Suprapubic skin (tissue), 4 donors: ENCODE measurements at places on chromosomes 11 and 22. TPM values are rescaled to one million over a fixed set of nuclear protein-coding genes. Genes with fewer than 3 reads are reported as not detected.

Gene MS4A12
- total RNA-seq, result not detected

Gene IRAG1
- 3.8 TPM for total RNA-seq

Gene HTR3A
- 0.68 TPM for total RNA-seq

Gene H19
- total RNA-seq, result 45.5 TPM

Gene PLEKHA7
- 35.5 TPM for total RNA-seq

Gene INS
- not detected for total RNA-seq

GRCh38 chr22:50302041-50302541 lies 5.4 kb downstream of the PLXNB2 start:
- peaks cover 95% of the 10 kb centered on the region for H3K4me1 ChIP-seq
- peak overlapping the region; percentile 19 for H3K4me3 ChIP-seq
- H3K27me3 ChIP-seq, result no peaks in the 10 kb centered on the region
- H3K36me3 ChIP-seq, result no peaks in the 10 kb centered on the region
- DNase-seq, result no peak

GRCh38 chr11:13465909-13466371 lies 2.9 kb upstream of the BTBD10 start:
- H3K4me1 ChIP-seq, result peaks cover 15% of the 10 kb centered on the region
- no peaks in the 10 kb centered on the region for H3K36me3 ChIP-seq
- no peak overlapping the region for H3K27ac ChIP-seq
- H3K27me3 ChIP-seq, result peaks cover 10% of the 10 kb centered on the region
- DNase-seq, result no peak

GRCh38 chr11:1881442-1882264 lies 10.0 kb downstream of the PRR33 start:
- no peaks in the 10 kb centered on the region for H3K27me3 ChIP-seq
- H3K4me1 ChIP-seq, result peaks cover 58% of the 10 kb centered on the region
- H3K27ac ChIP-seq, result peak overlapping the region; percentile 90
- H3K36me3 ChIP-seq, result peaks cover 35% of the 10 kb centered on the region
- no peak overlapping the region for H3K4me3 ChIP-seq
- peak; percentile 82 for DNase-seq

DNA sequence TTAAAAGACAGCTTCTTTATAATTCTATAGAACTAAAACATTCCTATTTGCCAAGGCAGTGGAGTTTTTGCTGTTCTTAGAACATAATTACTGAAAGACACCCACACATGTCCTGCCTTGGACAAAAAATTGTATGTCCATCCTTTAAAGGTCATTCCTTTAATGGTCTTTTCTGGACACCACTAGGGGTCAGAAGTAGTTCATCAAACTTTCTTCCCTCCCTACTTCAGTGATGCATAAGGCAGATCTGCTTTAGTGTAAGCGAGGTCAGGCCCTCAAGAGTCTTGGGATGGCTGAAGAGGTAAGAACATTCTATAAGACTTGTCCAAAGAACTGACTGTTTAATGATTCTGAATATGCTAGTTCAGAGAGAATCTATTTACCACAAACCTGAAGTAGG lies 4.3 kb upstream of the OR51V1 start:
- no peak overlapping the region for H3K27ac ChIP-seq
- no peaks in the 10 kb centered on the region for H3K36me3 ChIP-seq
- H3K4me1 ChIP-seq, result no peaks in the 10 kb centered on the region
- H3K27me3 ChIP-seq, result no peaks in the 10 kb centered on the region
- no peak overlapping the region for H3K4me3 ChIP-seq

GRCh38 chr11:11253497-11253896 lies 99.6 kb downstream of the CSNK2A3 start:
- no peak overlapping the region for H3K27ac ChIP-seq
- H3K27me3 ChIP-seq, result no peaks in the 10 kb centered on the region
- no peak overlapping the region for H3K4me3 ChIP-seq
- H3K36me3 ChIP-seq, result no peaks in the 10 kb centered on the region
- no peak for DNase-seq

GRCh38 chr11:57303990-57304579 lies 20.7 kb downstream of the TNKS1BP1 start:
- H3K27me3 ChIP-seq, result no peaks in the 10 kb centered on the region
- peak overlapping the region; percentile 55 for H3K27ac ChIP-seq
- DNase-seq, result peak; percentile 75
- peaks cover 61% of the 10 kb centered on the region for H3K4me1 ChIP-seq
- peak overlapping the region; percentile 4 for H3K4me3 ChIP-seq

DNA sequence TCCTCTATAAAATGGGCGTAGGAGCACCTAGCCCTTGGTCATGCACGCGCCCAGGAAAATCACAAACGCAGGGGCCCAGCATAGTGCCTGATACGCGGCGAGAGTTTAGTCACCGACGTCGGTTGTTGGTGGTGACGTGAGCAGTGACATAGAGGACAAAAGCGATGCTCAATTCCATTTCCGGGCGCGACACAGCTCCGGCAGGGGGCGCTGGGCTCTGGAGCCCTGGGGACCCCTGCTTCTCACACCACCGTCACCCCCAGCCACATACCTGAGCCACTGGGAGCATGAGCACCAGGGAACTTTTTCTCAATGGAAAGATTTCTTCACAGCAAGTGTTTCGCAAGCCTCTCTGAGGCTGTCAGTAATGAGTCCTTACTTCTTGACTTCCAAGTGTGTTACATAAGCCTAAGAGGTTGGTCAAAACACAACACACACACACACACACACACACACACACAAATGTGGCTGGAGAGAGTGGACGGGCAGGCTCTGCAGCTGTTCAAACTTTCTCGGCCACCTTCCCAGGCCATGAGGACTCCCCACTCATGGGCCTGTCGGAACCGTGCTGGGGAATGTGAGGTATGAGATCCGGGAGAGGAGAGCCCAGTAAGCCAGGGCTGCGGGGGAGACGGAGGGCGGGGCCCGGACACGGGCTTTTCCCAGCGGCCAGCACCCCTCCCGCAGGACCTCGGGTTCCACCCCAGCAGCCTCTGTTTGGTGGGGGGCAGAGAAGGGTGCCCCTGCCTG lies 36.9 kb upstream of the LINC01488 start:
- H3K27ac ChIP-seq, result peak overlapping the region; percentile 83
- no peaks in the 10 kb centered on the region for H3K27me3 ChIP-seq
- H3K4me1 ChIP-seq, result peaks cover 42% of the 10 kb centered on the region
- no peaks in the 10 kb centered on the region for H3K36me3 ChIP-seq
- DNase-seq, result no peak

DNA sequence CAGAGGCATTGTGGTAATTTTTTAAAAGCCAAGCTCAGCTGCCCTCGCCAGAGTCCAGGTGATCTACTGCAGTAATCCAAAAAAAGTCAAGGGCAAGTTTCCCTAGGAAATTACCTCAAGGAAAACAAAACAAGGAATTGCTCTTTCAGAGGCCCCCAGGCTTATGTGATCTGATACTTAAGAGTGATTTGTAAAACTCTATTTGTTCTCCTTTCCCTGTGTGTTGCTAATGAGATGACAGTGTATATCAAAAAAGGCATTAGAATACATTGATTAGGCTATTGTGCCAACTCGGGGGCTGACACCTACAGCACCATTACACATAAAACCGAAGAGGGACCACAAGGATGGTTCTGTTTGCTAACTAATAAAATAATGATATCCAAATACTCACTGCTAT lies 44.5 kb upstream of the CHRM4 start:
- no peaks in the 10 kb centered on the region for H3K27me3 ChIP-seq
- no peak overlapping the region for H3K27ac ChIP-seq
- H3K4me1 ChIP-seq, result no peaks in the 10 kb centered on the region
- H3K36me3 ChIP-seq, result peaks cover 32% of the 10 kb centered on the region
- DNase-seq, result no peak

DNA sequence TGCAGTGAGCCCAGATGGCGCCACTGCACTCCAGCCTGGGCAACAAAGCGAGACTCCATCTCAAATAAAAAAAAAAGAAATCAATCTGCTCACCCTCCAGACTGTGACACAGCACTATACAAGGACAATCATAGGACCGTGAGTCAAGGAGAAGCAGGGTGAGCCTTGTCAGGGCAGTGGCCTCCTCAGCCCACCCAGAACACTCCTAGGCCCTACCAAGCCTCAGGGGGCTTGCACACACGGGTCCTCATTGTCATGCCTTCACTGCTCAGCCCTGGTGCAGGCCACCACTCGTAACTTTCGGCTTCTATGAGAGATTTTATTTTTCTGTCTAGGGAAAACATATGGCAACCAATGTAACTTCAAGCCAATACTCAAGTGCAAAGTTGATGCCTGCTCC lies 35.8 kb downstream of the DGCR2 start:
- H3K4me3 ChIP-seq, result no peak overlapping the region
- no peak overlapping the region for H3K27ac ChIP-seq
- DNase-seq, result no peak
- H3K36me3 ChIP-seq, result peaks cover 19% of the 10 kb centered on the region

- no peak overlapping the region for H3K27ac ChIP-seq
- no peaks in the 10 kb centered on the region for H3K4me1 ChIP-seq
- H3K36me3 ChIP-seq, result peaks cover 60% of the 10 kb centered on the region
- H3K4me3 ChIP-seq, result no peak overlapping the region
Measured at GRCh38 chr11:66218846-66219620, 49.4 kb upstream of the RAB1B start.

DNA sequence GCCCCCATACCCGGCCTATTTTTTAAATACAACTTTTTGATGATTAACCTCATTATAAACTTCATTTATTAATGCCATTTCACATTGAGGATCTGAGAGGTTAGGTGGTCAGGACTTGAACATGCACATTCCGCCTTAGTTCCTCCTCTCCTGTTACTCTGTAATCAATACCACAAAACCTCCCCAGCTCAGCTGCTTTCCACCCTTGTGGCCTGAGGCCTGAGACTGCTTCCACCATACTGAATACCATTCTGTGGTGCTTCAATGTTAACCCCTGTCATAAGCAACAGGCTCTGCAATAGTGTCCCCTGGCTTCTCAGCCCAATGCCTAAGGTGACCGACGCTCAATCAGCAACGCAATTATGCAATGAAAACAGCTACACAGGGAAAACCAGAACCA lies 405.4 kb downstream of the ETS1 start:
- no peak overlapping the region for H3K27ac ChIP-seq
- DNase-seq, result no peak
- no peak overlapping the region for H3K4me3 ChIP-seq

- peak overlapping the region; percentile 55 for H3K4me3 ChIP-seq
- peaks cover 19% of the 10 kb centered on the region for H3K4me1 ChIP-seq
Measured at GRCh38 chr11:72112978-72113808, 698 bp upstream of the ANAPC15 start.

DNA sequence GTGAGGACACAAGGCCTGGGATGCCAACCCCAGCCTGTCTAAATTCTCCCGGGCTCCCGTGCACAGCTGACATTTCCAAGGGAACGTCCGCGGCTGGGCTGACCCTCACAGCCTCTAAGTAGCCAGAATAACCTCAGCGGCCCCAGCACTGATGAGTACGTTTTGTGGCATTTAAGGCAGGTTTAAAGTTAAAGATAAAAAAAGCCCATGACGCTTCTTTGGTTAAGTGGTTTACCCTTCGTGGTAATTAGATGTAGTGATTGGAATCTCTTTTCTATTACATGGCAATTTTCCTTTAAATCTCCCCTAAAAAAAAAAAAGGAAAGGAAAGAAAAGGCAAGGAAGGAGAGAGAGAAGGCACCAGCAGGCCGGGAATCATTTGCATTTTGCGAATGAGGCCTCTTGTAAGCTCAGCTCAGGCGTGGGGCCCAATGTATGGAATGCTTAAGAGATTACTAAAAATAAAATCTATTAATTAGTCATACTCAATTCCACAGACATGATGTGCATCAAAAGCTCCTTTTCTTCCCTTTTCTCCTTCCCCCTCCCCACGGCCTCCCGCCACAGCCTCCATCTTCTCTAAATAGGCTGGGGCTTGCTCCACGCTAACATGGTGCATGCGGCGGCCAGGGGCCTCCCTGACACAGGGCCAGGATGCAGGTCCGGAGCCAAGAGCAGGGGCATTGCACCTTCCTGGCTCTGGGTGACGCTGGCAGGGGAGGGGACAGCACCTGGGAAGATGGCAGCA lies 44.1 kb downstream of the MACROD1 start:
- DNase-seq, result no peak
- no peak overlapping the region for H3K4me3 ChIP-seq
- H3K27me3 ChIP-seq, result no peaks in the 10 kb centered on the region
- H3K4me1 ChIP-seq, result peaks cover 32% of the 10 kb centered on the region

DNA sequence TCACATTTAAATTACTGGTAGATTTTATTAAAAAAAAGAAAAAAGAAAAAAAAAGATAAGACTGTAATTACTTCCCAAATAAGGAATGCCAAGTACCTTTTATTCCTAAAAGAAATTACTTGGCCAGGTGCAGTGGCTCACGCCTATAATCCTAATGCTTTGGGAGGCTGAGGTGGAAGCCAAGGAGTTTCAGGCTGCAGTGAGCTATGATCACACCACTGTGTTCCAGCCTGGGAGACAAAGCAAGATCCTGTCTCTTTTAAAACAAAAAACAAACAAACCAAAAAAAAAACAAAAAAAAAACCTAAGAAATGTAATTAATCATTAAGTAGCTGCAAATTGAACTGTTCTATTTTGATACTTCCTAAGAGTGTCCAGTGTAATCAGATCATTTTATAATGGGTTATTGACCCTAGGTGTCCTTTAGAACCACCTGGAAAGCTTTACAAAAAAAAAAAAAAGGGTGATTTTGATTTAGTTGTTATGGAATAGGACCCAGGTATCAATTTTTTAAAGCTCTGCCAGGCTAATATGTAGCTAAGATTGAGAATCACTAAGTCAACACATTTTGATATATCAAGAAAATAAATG lies 10.8 kb downstream of the LIN7C start:
- H3K36me3 ChIP-seq, result peaks cover 55% of the 10 kb centered on the region
- no peak overlapping the region for H3K27ac ChIP-seq
- no peaks in the 10 kb centered on the region for H3K27me3 ChIP-seq
- no peak for DNase-seq

GRCh38 chr11:69437001-69437875 lies 44.2 kb upstream of the LINC01488 start:
- no peak overlapping the region for H3K4me3 ChIP-seq
- no peak for DNase-seq
- H3K27me3 ChIP-seq, result no peaks in the 10 kb centered on the region

GRCh38 chr11:61963282-61964057 lies 4.0 kb downstream of the FTH1 start:
- H3K36me3 ChIP-seq, result peaks cover 18% of the 10 kb centered on the region
- H3K27me3 ChIP-seq, result no peaks in the 10 kb centered on the region
- peaks cover 57% of the 10 kb centered on the region for H3K4me1 ChIP-seq
- H3K4me3 ChIP-seq, result peak overlapping the region; percentile 76
- peak overlapping the region; percentile 61 for H3K27ac ChIP-seq

GRCh38 chr11:111046291-111046690 lies 199.2 kb upstream of the POU2AF2 start:
- no peaks in the 10 kb centered on the region for H3K36me3 ChIP-seq
- no peaks in the 10 kb centered on the region for H3K27me3 ChIP-seq
- H3K27ac ChIP-seq, result no peak overlapping the region
- DNase-seq, result no peak

- H3K27me3 ChIP-seq, result peaks cover 8% of the 10 kb centered on the region
- DNase-seq, result no peak
- H3K36me3 ChIP-seq, result no peaks in the 10 kb centered on the region
- H3K4me3 ChIP-seq, result peak overlapping the region; percentile 72
- peak overlapping the region; percentile 95 for H3K27ac ChIP-seq
- H3K4me1 ChIP-seq, result peaks cover 10% of the 10 kb centered on the region
Measured at GRCh38 chr11:118252688-118253087, 523 bp upstream of the MPZL3 start.

- H3K4me3 ChIP-seq, result peak overlapping the region; percentile 74
- no peaks in the 10 kb centered on the region for H3K36me3 ChIP-seq
- H3K4me1 ChIP-seq, result peaks cover 19% of the 10 kb centered on the region
- H3K27me3 ChIP-seq, result no peaks in the 10 kb centered on the region
- no peak for DNase-seq
- peak overlapping the region; percentile 73 for H3K27ac ChIP-seq
Measured at GRCh38 chr11:125064070-125064469, 965 bp downstream of the SLC37A2 start.
